Myocyte (in vitro differentiated cells): ENCODE measurements at places on chromosomes 2 and 18. TPM values are rescaled to one million over a fixed set of nuclear protein-coding genes. Genes with fewer than 3 reads are reported as not detected.

- DNase-seq: no peak
Measured at GRCh38 chr2:201879996-201880395, 73.7 kb downstream of the CDK15 start.

DNA sequence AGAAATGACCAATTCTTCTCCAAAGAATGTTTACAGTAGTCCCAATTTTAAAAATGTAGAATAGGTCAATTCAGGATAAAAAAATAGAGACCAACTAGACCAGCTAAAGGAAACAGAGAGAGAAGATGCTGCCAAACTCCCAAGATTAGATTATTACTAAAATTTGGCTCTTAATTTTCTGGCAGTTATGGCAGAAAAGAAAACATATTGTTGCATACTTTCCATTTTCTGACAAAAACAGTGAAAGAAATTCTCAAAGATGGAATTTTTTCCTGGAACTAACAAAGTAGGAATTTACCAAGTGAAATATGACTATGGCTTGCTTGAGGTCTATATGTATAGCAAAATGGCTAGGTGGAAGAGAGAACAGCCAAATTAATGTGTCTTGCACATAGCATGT lies 138.3 kb upstream of the STK17B start:
- DNase-seq: no peak

GRCh38 chr2:58099096-58099769 lies 52.6 kb downstream of the VRK2 start:
- DNase-seq: no peak

GRCh38 chr18:38174594-38174993 lies 609.0 kb upstream of the CELF4 start:
- DNase-seq: no peak

The ZSWIM2 gene
- total RNA-seq: 0.16 TPM in 1 of 2 replicates, not detected in the other

The ZNF532 gene
- 40.1 and 49.4 TPM in 2 replicates for total RNA-seq
